ENCODE measurements at places on chromosomes 3 and 15.

DNA sequence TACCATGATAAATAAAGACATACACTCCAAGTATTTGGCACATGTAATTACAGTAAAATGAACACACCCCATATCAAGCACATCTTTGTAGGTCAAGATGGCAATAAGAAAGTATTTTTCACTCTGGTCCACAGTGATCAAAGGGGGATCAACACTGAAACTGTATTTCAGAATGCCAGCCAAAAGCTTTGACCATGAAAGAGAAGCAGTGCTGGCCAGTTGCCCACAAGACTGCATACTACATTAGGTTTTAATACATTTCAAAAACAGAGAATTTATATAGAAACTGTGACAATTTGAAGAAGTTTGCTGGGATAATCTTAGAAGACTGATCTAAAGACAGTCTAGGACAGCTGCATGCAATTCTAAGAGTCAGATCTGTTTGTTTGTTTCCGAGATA, 1035.3 kb downstream of the FHIT start:
- no peak for DNase-seq

DNA sequence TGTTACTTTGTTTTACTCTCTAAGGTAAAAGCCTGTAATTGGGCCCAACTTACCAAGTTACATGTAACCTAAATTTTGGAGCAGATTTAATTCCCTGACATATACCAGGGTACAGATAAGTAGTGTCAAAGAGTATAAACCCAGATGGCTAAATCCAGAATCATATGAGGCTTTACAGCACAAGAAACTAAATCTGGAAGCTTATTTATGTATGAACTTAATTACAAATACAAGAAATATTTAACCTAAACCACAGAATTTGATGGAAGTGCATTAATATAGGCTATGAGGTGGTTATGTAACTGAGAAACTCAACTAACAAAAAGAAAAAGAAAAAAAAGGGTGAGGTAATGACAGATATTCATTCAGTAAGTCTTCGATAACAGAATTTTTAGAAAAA, 930.2 kb upstream of the ALCAM start:
- no peak for DNase-seq

DNA sequence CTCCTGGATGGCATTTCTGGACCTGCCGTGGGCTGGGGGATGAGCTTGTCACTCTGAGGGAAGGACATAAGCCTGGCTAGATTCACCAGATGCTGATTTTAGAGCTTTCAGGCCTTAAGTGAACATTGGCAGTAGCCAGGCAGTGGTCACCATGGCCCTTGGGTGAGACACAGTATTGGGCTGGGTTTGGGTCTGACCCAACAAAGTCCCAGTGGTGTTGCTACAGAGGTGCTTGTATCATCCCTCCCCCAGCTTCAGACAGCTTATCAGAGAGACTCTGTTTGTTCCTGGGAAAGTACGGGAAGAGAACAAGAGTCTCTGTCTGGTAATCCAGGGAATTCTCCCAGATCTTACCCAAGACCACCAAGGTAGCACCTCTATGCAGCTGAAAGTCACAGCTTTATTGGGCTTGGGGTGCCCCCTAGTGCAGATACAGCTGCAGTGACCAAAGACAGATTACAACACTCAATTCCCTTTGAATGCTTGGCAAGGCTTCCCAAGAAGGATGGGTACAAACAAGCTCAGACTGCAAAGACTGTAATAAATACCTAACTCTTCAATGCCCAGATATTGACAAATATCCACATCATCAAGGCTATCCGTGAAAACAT, 9.8 kb upstream of the RUVBL1 start:
- DNase-seq: no peak

DNA sequence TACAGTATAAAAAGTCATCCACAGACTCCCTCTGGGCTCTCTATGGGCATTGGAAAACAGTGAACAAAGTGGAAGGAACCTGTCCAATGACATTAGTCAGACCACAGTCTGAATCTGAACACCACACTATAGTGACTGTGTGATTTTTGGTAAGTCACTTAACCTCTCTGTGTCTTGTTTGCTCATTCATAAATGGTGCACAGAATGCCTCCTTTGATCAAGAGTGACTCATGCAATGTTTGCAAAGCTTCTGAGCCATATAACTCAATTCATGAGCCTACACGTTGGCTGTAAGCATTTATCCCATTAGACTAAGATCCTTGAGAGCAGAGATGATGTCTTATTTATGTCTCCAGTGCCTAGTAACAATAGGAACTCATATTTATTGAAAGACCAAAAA, 46.7 kb downstream of the SV2B start:
- no peak for DNase-seq

DNA sequence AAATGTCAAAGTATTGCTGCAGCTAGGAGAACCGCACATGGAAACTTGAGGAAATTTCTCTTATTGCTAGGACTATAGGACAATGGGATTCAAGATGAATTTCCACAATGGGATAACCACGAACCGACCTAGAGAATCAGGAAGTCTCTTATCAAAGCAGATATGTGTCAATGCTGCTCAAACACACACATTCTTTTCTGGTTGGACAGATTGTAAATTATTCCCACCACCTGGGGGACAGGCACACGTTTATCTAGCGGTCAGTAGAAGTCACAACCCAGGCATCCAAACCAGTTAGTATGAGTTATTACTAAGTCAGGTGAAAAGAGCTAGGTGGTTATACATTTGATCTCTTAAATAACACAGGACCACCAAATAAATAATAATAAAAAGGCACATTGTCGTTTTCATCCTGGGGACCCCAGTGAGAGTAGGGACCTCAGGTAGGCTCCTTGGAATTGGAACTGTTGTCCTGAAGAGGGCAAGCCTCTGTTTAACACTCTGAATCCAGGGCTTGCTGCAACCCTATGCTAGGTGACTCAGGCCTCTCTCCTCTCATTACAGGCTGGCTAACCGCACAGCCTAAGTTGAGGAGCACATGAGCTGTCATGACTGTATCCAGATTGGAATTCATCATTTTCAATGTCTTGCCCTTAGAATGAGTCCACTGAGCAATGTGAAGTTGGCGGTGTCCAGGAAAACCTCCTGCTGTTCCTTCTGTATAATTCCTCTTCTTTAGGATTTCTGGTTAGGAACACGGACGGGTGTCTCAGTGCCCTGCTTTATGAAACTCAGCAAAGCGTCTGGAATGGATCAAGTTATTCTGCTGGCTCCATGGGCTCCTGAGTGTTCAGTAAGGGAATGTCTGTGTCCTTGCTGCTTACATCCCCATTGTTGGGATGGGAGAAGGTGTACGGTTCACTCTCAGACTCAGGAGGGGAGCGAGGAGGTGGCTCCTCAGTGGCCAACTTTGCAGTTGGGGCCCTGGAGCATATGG, 59.0 kb downstream of the CLEC3B start:
- no peak for DNase-seq

DNA sequence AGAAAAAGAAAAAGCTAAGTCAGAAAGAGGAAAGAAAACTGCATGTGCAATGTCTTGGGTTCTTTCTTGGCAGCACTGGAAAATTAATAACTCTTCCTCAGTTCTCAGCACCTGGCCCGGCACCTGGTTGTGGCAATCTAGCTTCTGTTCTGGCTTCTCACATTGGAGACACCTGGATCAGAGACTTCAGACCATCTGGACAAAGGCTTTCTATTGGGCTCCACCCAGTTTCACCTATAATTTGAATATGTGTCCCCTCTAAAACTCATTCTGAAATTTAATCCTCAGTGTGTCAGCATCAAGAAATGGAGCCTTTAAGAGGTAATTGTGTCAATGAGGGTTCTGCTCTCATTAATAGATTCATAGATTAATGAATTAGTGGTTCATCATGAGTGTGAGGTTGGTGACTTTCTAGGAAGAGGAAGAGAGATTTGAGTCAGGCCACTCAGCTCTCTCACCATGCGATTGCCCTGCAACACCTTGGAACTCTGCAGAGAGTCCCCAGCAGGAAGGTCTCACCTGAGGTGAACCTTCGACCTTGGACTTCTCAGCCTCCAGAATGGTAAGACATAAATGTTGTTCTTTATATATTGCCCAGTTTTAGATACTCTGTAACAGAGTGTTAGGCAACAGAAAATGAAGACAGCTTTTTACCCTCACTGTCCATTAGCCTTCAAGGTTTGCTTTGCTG, 679.9 kb downstream of the NTRK3 start:
- DNase-seq: no peak

- DNase-seq: no peak
These were observed 82.2 kb downstream of the SCN11A start for GRCh38 chr3:38969317-38970235.

DNA sequence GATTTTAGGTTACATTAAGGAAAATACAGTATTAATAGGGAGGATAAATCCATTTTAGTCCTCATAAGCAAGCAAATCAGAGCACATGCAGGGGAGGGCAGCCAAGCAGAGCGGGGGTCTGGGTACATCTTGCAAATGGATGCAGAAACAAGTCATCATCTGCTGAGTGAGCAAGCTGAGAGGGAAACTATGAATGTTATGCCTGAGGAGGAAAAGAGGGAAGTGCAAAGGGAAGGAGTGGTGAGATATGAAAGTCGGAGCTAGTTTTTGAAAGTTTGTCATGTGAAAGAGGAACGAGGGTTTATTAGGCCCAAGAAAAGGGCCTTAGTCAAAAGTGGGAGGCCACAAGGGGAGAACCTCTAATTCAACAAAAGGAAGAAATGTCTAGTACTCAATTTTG, 15.4 kb downstream of the PTX3 start:
- DNase-seq: no peak

- no peak for DNase-seq
These were observed 39.0 kb downstream of the MECOM start for GRCh38 chr3:169624533-169624972.

DNA sequence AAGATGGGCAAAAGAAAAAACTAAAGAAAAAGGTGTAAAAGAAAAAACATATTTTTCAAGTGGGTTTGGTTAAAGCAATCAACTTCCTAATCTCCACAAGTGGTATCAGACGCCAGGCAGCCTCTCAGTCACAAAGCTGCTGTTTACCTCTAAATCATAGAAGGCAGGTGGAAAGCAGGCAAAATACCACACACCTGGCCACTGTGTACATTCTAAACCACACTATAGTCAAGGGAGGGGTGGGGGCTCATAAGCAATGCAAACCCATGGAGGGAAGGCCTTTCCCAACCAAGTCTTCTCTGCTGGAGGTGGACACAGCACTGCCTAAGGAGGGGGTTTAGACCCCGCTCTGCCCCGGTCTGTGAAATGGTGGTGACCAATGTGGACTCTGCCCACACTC, 50.4 kb downstream of the MCF2L2 start:
- no peak for DNase-seq

DNA sequence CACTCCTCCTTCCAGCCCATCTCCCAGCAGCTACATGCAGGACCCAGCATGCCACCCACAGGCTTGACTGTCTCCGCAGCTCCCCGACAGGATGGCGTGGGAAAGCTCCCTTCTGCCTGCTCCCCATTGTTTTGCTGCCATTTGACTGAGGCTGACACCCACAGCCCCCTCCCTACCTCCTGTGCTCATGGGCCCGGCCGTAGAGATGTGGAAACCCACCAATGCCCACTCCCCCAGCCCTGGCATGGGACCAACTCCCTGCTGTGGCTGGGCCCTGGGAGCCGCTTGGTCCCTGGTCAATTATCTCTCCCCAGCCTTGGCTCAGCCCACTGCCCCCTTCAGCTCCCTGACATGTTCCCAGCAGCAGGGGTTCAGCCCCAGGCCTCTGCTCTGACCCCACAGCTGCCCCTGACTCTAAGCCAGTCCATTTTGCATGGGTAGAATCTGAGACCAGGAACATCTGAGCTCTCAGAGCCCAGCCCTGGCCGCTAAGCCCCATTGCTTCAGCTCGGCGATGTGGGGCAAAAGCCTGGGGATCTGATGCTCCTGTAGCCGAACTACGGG, 8.2 kb downstream of the C3orf22 start:
- DNase-seq: no peak

- no peak for DNase-seq
These were observed 7.0 kb downstream of the CLDN11 start for GRCh38 chr3:170425491-170426239.

DNA sequence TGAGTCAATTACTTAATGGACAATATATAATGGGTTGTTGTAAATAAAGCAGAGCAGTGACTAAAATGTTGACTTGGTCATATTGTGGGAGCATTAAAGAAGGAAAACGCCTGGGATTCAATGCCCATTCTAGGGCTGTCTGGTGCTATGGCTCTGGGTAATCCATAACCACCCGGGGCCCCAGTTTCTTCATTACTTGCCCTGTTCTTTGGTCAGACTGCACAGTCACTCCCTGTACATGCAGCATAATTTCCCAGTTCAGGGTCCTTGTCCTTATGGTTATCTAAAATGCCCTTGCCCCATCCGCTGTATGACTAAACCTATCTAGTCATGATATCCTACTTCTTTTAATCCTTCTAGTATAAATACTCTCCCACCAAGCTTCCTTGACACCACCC, 27.5 kb upstream of the DENND4A start:
- no peak for DNase-seq

Measured in activated CD8-positive, alpha-beta memory T cell treated with anti-CD3 and anti-CD28 coated beads for 1 hour (primary cell).